ENCODE measurements at places on chromosomes 4 and X. TPM values are rescaled to one million over a fixed set of nuclear protein-coding genes. Genes with fewer than 3 reads are reported as not detected.

The GUCY1B1 gene
- total RNA-seq, result 2.9 TPM

The NSUN7 gene
- not detected for total RNA-seq

The SMIM31 gene
- total RNA-seq, result not detected

The FAM120C gene
- total RNA-seq, result 3.6 TPM

The KLB gene
- total RNA-seq, result not detected

The HS6ST2 gene
- not detected for total RNA-seq

The LINC00632 gene
- total RNA-seq, result 6.4 TPM

The PLAC8 gene
- total RNA-seq, result not detected

The CHRDL1 gene
- 0.36 TPM for total RNA-seq

The SMIM10 gene
- total RNA-seq, result 3.6 TPM

The ADD1 gene
- 122 TPM for total RNA-seq

The MTMR8 gene
- total RNA-seq, result under 0.01 TPM

The CCDC160 gene
- 0.28 TPM for total RNA-seq

The TAPT1 gene
- total RNA-seq, result 12.2 TPM

The KDR gene
- total RNA-seq, result not detected

The PCSK1N gene
- not detected for total RNA-seq

The GAGE12E gene
- not detected for total RNA-seq

The PPP4R3C gene
- total RNA-seq, result not detected

The BTC gene
- total RNA-seq, result not detected

The SATL1 gene
- total RNA-seq, result not detected

The MEPE gene
- total RNA-seq, result not detected

The GLRA2 gene
- total RNA-seq, result not detected

The CENPE gene
- 14.5 TPM for total RNA-seq

The SHROOM2 gene
- total RNA-seq, result 8.1 TPM

The CXCL13 gene
- total RNA-seq, result not detected

The MXRA5 gene
- total RNA-seq, result 1.1 TPM

The USP17L15 gene
- total RNA-seq, result not detected

The AREG gene
- 0.18 TPM for total RNA-seq

The ANKRD50 gene
- total RNA-seq, result 35.3 TPM

The UGT8 gene
- not detected for total RNA-seq

The EIF1AX gene
- total RNA-seq, result 12.2 TPM

The GPR78 gene
- total RNA-seq, result under 0.01 TPM

The SLC2A9 gene
- total RNA-seq, result 0.56 TPM

The HDX gene
- 11.4 TPM for total RNA-seq

The MAGEC3 gene
- total RNA-seq, result not detected

The KLHL4 gene
- 1.7 TPM for total RNA-seq

The OPHN1 gene
- total RNA-seq, result 13.1 TPM

The GYPB gene
- total RNA-seq, result not detected

The GLRA3 gene
- total RNA-seq, result not detected

The TRPC5OS gene
- not detected for total RNA-seq

The TLR7 gene
- not detected for total RNA-seq

The OTUD6A gene
- not detected for total RNA-seq
